NB4 (cell line): ENCODE measurements at places on chromosomes 5 and 9.

DNA sequence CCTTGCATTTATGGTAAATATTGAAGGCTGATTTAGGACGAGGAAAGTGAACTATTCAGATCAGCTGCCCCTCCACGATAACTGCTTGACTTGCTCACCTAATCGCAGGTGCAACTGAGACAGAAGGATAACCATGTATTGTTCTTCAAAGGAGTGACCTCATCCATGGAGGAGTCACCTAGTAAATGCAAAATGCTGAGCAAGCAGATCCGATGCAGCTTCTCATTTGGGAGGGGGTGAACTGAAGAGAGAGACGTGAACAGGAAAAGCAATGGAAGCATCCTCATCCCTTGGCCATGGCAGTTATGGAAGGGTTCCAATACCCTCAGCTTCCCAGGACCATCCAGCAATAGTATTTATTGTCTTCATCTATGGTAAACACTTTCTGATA lies 47.5 kb downstream of the RASGRF2 start:
- DNase-seq, result no peak

DNA sequence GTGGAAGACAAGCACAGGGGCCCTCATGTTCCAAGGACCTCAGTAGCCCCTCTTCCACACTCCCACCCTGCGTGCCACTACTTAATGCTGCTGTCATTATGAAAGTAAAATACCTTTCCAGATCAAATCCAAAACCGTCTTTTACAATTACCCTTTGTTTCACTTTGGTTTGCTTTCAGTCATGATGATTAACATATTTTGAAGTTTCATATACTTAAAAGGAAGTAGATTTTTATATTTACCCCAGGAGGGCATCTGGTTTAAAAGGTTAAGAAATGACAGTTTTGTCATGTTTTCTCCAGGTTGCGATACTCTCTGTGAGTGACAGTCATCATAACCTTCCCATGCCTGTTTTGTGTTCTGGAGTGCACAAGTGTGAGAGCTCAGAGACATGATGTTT lies 13.5 kb upstream of the MAP1B start:
- no peak for DNase-seq

GRCh38 chr5:115450741-115451140 lies 93.8 kb downstream of the FEM1C start:
- no peak for DNase-seq

GRCh38 chr9:128384801-128385495 lies 13.8 kb downstream of the URM1 start:
- DNase-seq, result no peak

GRCh38 chr9:111975709-111976108 lies 79.1 kb downstream of the UGCG start:
- DNase-seq, result peak; percentile 40

DNA sequence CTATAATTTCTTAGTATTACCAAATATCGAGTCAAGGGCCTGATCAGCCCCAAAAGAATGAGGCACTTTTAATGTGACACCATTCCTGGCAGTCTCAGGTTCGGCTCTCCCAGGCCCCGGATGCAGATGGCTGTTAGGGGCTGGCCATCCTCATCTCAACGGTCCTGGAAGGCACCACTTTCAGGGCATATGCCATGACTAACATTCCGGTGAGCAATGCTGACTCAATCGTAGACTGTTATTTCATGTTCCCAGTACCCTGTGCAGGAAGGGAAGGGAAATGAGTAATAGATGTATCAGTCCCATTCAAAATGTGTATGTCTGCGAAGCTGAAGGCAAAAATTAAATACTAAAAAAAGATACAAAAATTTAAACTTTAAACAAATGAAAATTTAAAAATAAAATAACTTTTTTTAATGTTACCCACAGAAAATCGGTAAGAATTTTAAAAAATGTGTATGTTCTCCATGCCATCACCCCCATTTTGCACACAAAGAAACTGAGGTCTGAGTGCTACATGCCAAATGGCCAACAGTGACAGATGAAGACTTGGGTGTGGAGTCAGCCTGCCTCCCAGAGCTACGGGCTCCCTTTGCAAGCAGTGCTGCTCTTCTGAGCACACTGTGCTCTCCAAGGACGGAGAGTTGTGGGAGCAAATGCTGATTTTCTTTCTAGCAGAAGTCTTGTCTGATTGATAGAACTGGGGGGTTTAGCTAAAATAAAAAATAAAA lies 79.0 kb downstream of the GLDC start:
- DNase-seq, result peak; percentile 87

DNA sequence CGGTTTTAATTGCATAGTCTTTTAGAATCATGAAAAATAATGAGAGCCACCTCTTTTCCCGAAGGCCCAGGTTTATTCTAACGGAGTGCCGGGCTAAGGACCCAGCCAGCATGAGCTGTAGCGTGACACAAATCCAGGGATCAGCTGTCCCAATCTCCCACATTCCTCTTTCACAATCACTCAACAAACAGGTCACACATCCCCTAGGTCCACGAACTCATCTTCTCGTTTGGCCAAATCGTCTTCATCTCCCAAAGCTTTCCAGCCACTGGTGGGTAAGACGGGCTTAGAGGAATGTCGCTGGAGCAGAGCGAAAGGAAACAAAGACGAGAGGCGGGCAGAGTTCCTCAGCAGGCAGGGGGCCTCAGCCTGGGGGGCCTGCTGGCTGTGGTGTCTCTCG lies 55.5 kb upstream of the GOLPH3 start:
- DNase-seq, result no peak

- no peak for DNase-seq
These were observed 2.4 kb downstream of the PGGT1B start for GRCh38 chr5:115260248-115260647.

DNA sequence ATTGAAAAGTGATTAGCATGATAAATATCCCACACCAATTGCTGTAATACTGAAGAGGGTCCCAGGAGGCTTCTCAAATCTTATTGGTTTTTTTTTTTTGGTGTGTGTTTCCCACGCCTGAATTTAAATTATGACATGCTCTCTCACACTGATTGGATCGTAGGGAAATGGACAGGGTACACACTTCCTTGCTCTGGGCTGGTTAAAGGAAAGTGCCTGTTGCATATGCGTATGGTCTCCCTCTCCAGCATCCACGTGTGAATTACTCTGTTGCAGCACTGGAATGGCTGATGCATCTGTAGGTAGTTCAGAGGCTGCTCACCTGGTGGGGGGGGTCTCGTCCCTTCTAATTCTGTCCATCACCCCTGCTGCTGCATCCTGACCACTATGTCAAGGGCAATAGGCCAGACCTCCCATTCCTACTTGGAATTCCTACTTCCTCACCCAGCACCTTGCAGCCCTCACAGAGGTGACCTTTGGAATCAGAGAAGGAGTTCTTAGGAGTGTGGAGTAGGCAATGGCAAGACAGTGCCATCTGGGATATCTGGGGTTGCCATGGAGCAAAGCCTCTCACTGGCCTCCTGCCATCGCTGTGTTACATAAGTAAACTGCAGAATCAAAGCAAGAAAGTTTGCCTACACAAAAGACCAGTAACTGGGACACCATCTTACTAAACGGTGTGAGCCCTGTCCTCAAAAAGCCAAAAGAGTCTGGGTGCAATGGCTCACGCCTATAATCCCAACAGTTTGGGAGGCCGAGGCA lies 71.4 kb upstream of the FBXW11 start:
- DNase-seq, result no peak

GRCh38 chr5:57844410-57844809 lies 361.8 kb upstream of the ACTBL2 start:
- no peak for DNase-seq

- no peak for DNase-seq
These were observed 49.6 kb downstream of the RGS3 start for GRCh38 chr9:113513111-113513510.

- DNase-seq, result no peak
These were observed 38.5 kb downstream of the XRCC4 start for GRCh38 chr5:83115816-83116215.

DNA sequence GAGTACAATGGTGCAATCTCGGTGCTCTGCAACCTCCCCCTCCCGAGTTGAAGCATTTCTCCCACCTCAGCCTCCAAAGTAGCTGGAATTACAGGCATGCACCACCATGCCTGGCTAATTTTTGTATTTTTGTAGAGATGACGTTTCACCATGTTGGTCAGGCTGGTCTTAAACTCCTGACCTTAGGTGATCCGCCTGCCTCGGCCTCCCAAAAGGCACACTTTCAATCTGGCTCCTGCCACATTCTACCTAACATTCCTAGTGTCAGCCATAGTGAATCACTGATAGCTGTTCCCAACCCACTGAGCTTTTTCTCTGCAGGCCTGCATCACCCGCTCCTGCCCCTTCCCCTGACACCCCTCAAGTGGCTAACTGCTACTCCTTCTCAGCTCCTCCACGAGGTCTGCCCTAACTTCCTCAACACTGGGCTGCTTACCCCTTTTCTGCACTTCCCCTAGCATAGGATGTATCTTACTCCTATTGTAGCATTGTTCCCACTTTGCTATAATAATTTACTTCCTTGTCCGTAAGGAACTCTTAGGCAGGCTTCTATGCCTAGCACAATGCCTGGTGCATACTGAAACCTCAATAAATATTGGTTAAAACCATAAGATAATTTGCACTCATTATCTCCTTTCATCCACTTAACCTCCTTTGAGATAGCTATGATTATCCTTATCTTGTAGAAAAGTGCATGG lies 42.0 kb upstream of the LIFR start:
- DNase-seq, result no peak

- no peak for DNase-seq
These were observed 149.7 kb upstream of the IER5L start for GRCh38 chr9:129327552-129328328.

- DNase-seq, result peak; percentile 63
These were observed 174.0 kb upstream of the NREP start for GRCh38 chr5:111930905-111931461.

DNA sequence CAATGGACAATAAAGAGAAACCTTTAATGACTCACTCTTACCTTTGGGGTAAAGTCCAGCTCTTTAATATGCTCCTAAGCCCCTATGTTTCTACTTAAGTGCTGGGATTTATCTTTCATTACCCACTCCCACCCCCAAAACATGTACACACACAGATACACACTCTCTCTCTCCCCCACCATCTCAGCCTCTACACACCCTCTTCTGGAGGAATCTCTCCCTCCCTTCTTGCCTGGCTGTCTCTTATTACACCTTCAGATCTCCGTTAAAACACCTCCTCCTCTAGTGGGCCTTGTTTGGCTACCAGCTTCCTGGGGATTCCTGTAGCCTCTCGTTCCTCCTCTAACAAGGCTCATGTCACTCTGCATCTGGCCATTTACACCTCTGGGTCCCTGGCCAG lies 6.9 kb downstream of the GPRIN1 start:
- no peak for DNase-seq

GRCh38 chr9:98099346-98099745 lies 19.7 kb downstream of the TRIM14 start:
- DNase-seq, result no peak

- DNase-seq, result no peak
These were observed 125.9 kb downstream of the TRPM3 start for GRCh38 chr9:70995511-70995910.

GRCh38 chr5:33892620-33893137 lies 889 bp upstream of the ADAMTS12 start:
- no peak for DNase-seq

- no peak for DNase-seq
These were observed 38.3 kb downstream of the PIK3R1 start for GRCh38 chr5:68253624-68254585.

DNA sequence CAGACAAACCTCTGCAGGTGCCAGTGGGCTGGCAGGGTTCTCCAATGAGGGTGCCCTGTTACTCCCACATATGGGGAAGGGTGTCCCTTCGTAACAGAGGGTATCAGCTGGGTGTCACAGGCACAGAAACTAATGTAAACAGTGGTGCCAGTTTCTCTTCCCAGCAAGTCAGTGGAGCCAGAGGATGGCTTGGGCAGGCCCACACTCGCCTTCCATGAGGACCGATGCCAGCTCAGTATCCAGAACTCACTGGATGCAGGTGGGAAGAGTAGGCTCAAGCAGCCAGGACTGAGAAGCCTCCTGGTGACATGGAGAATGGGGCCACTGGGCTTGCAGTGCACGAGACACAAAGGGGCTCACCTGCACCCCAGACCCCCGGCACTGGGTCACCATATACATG lies 30.4 kb downstream of the FSTL4 start:
- no peak for DNase-seq

DNA sequence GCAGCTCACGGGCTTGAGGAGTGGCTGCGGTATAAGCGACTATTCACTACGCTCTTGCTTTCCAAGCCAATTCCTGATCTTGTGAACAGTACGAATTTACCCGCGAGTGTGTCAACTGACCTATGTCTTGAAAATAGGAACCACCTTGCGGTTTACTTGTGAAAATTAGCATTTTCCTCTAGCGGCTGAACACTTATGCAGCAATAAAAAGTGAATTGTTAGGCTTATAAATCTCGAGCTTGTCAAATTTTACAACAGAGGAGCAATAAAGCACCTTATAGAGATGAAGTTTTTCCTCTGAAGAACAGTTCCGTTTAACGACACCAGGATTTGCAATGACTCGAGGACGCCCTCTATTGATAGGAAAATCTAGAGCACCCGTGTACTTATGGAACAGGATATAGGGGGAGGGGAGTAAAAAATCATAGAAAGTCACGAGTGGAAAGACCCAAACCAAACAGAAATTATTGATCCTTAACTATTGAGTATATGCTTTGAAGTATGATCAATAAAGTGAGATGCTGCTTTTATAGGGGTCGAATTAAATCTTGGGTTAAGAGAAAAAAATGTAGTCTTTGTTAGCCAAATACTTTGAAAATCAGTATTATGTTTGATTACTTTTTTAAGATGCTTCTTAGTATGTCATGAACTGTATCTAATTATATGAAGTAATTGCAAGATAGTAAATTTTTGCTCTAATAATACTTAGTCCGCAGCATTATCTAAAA lies 1.9 kb upstream of the RGMB start:
- peak; percentile 76 for DNase-seq

- no peak for DNase-seq
These were observed 214.3 kb upstream of the SEMA6A start for GRCh38 chr5:116788851-116789403.
